ENCODE measurements at places on chromosomes 12 and 14.

GRCh38 chr12:78040111-78040510 is 209.4 kb downstream of the NAV3 start:
- DNase-seq, result no peak

DNA sequence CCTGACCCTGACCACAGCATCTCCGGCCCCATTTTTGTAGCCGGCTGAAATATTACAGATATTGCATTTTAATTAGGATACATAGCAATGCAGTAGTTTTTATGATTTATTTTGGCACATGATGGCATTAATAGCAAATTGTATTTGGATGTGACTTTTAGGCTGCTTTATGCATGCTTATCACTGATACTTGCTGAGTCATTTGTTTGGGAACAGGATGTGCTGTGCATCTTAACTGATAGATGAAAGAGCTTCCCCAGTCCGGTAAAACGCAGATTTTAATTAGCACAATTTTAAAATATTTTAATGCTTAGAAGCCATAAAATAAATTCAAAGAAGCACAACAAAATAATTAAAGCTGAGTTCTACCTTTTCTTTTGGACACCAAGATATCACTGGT is 90.7 kb downstream of the OTOGL start:
- no peak for DNase-seq

GRCh38 chr14:104800015-104800770 is 708 bp upstream of the ZBTB42 start:
- DNase-seq, result no peak

DNA sequence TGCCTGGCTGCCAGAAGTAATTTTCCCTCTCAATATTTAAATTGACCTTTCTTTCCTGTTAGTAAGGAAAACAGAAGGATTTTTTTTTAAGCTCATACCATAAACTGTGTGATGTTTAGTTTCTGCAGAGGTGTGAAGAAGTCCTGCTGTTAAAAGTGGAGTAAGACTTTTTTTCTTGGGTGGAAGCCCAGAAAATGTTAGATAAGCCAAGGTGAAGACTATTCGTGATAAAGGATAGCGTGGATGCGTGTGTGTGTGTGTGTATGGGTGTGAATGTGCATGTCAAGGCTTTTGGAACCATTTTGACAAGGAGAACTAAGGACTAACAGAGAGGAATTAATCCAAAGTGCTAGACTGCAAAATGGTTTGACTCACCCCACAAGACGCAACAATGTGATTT is 152.9 kb upstream of the SEL1L start:
- DNase-seq, result no peak

DNA sequence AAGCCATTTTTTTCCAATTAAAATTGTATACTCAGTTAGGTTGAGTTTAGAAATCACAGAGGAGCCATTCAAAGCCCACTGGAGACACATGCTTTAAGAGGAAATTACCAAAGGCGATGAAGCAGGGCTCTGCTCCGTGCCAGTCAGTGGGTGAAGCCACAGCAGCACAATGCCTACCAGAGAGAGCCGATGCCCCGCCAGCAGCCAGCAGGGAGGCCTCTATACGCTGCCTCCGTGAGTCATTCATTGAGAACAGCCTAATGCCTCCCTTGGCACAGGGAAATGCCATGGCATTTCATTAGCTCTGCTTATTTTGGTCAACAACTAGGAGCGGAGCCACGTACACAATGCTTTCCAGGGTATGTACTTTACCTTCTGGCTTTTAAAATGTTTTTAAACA is 197.8 kb upstream of the FRMD6 start:
- no peak for DNase-seq

GRCh38 chr14:73283608-73284379 is 46.5 kb downstream of the PAPLN start:
- no peak for DNase-seq

DNA sequence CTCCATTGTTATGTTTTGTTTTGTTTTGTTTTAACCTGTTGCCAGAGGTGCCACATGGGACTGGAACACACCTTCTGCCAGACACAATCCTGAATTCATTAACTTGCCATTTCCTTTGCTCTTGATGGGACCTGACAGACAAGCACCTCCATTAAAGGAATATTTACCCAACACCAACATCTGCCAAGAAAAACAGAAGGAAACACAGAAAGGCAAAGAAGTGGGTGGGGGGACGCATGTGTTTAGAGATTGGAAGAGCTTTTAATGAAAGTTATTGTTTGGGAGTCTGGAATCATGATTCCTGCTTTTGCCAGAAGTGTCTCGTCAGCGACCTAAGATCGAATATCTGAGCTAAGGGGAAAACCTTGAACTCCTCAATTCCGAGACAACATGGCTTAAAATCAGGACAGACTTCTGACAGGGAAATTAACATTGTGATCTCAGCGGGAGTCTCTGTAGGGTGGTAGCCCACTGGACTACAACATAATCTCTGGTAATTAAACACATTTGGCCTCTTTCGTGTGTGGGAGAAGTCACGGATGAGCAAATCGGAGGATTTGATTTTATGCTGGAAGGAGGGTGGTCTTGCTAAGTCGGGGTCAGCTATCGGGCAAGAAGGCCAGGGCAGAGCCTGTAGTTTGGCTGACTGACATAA is 210.4 kb upstream of the FAR2 start:
- DNase-seq, result no peak

- no peak for DNase-seq
Measured at GRCh38 chr14:43595096-43595772, 911.8 kb downstream of the FSCB start.

DNA sequence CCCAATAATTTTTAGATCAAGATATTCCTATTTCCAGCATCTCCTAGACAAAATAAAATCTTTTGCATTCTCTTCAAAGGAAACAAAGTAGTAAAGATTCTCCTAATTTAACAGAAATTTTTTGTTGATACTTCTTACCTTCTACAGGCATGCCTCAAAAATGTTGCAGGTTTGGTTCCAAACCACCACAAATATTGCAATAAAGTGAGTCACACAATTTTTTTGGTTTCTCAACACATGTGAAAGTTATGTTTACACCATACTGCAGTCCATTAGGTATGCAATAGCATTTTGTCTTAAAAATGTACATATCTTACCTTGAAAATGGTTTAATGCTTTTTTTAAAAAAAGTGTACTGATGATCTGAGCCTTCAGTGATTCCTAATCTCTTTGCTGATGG is 65.6 kb upstream of the USP15 start:
- DNase-seq, result no peak

- DNase-seq, result no peak
Measured at GRCh38 chr12:100687686-100688085, 106.9 kb upstream of the ANO4 start.
